CD4-positive, alpha-beta memory T cell (primary cell): ENCODE measurements at places on chromosomes 13 and 19. TPM values are rescaled to one million over a fixed set of nuclear protein-coding genes. Genes with fewer than 3 reads are reported as not detected.

- H3K36me3 ChIP-seq, result no peaks in the 10 kb centered on the region
- no peaks in the 10 kb centered on the region for H3K4me1 ChIP-seq
- H3K27ac ChIP-seq, result no peak overlapping the region
- DNase-seq, result no peak
- H3K27me3 ChIP-seq, result no peaks in the 10 kb centered on the region
These were observed 57.1 kb downstream of the SIPA1L3 start for GRCh38 chr19:37964109-37964508.

ALKBH6 gene
- total RNA-seq, result 51.0 TPM

DNA sequence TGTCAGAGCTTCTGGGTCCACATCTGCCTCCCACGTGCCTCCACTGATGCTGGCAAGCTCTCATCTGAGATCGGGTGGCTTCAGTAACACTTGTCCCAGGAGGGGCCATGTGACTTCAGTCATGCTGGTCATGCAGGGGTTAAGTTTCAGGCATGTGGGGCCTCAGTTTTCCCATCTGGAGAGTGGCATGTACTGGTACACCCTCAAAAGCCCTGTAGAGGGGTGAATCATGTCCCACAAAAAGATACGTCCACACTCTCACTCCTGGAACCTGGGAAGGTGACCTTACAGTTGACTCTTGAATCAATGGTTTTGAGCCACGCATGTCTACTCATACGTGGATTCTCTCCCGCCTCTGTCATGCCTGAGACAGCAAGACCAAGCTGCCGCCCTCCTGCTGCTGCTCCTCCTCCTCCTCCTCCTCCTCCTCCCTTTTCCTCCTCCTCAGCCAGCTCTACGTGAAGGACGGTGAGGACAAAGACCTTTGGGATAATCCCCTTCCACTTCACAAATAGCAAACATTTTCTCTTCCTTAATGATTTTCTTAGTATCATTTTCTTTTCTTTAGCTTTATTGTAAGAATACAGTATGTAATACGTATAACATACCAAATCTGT is 53.7 kb downstream of the COMP start:
- H3K27ac ChIP-seq, result no peak overlapping the region
- DNase-seq, result no peak
- H3K36me3 ChIP-seq, result no peaks in the 10 kb centered on the region
- no peak overlapping the region for H3K4me3 ChIP-seq
- H3K27me3 ChIP-seq, result no peaks in the 10 kb centered on the region

DNA sequence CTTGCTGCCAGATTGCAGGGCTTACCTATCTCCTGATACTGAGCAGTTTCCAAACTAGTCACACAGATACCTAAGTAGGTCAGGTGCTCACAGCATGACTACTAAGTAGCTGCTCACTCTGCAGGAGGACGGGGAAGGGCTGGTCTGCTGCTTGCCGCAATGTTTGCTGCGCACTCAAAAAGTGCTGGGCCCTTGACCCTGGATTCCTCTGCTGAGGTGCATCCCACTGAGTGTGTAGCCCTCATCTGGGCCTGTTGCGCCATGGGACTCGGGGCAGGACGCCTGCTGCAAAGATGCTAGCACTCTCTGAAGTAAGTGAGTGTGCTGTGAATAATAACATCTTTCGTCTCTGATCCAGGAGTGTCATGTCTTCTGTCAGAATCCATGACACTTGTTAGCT is 59.2 kb upstream of the MEDAG start:
- no peak for DNase-seq
- H3K36me3 ChIP-seq, result no peaks in the 10 kb centered on the region
- H3K4me1 ChIP-seq, result peaks cover 28% of the 10 kb centered on the region
- H3K27me3 ChIP-seq, result no peaks in the 10 kb centered on the region

- H3K27me3 ChIP-seq, result no peaks in the 10 kb centered on the region
- H3K4me1 ChIP-seq, result no peaks in the 10 kb centered on the region
- no peak overlapping the region for H3K4me3 ChIP-seq
- no peak overlapping the region for H3K27ac ChIP-seq
These were observed 49.9 kb upstream of the RFXAP start for GRCh38 chr13:36769126-36769525.
